Fibroblast of the conjunctiva (primary cell): ENCODE measurements at places on chromosomes 2 and 18.

- DNase-seq, result no peak
Observed at GRCh38 chr2:229096409-229097066, 174.5 kb downstream of the PID1 start.

GRCh38 chr2:169636440-169637097 is 52.4 kb downstream of the PPIG start:
- no peak for DNase-seq

DNA sequence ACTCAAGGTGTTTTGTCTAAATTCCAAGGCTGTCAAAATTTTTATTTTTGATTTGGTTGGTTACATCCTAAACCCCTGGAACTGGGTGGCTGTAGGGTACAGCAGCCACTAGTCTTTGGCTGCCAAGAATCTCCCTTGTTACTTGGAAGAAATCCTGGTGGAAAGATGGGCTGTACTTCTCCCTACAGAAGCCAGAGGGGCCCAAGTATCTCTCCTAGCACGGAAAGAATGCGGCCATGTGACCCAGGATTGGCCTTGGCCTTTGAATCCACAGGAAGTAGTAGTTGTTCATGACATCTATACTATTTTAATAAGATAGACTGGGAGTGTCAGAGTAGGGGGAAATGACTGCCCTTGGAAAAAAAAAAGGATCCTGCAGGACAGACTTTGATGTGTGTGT is 54.4 kb upstream of the MYO3B start:
- no peak for DNase-seq

- no peak for DNase-seq
Observed at GRCh38 chr2:29900971-29901633, 20.3 kb downstream of the ALK start.

DNA sequence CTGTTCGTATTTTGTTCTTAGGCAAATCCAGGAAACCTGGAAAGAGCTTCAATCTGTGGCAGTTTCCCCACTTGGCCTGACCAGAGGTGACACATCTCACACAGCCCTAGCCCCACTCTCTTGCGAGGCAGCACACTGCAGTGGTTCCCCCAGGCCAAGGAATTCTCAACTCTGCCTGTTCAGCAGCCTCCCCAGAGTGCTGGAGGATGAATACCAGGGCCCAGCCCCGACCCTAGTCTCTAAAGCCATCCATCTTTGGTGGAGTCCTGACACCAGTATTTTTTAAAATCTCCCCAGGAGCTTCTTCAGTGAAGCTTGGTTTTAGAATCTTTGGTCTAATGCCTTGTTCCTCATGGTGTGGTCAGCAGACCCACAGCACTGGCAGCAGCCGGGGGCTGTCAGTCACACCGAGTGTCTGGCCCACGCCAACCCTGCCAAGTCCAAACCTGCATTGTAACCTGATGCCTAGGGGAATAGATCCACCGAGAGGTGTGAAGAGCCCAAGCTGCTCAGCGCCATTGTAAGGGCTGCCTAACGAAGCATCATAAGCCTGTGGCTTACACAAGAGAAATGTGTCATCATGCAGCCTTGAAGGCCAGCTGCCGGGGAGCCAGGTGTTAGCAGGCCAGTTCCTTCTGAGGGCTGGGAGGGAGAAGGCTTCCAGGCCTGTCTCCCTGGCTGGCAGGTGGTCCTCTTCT is 428.7 kb upstream of the ID2 start:
- DNase-seq, result no peak

- no peak for DNase-seq
Observed at GRCh38 chr18:75307530-75307929, 96.9 kb downstream of the TSHZ1 start.

DNA sequence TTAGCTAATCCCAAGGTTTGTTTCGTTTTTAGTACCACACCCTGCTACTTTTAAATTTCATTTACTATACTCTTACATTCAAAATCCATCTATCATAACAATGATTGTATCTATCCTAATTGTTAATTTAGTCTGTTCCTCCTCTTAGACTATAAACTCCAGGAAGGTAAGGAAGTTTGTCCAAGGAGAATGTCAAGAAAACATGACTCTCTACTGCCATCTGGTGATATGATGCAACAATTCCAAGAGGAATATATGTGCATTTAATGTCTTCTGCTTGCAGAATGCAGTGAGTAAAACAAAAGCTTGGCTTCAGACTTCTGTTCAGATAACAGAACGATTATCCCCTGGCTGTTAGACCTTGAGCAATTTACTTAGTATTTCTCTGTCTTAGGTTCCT is 1267.1 kb downstream of the LRP1B start:
- peak; percentile 62 for DNase-seq

- no peak for DNase-seq
Observed at GRCh38 chr2:211487733-211488132, 931.3 kb downstream of the CPS1 start.

GRCh38 chr2:68411397-68412126 is 46.5 kb downstream of the PLEK start:
- DNase-seq, result no peak

DNA sequence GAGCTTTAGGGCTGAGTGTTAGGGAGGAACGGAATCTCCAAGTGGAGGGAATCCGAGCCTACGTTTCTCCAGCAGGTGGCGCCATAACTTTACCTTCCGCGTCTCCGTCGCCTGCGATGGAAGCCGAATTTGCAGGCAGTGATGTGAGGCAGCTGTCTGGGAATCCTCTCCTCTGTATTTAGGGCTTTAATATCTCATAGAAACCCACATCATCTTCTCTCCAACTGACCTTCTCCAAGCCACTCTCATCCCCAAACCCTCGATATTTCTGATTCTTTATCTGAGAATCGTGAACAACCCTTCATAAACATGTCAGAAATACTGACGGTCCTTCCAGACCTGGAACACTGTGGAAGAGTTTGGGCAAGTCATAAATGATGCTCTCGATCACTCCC is 27.5 kb downstream of the SIX2 start:
- peak; percentile 44 for DNase-seq

DNA sequence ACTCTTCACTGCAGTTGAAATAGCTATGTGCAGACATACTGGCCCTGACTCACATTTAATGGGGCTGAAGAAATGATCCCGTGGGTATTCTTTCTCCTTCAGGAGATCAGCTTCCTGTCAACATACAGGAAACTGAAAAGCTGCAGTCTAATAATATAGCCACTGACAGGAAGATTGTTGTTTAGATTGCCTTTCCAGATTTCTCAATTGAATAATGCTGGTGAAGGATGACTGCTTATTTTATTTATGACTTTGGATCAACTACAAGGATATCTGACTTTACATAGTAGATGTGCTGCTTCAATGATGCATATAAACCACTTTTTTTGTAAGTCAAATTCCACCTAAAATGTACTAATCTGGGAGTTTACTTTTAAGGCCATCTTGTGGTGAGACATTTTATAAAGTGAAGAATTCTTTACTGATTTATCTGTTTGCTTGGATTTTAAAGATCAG is 93.4 kb upstream of the MAP4K3 start:
- DNase-seq, result no peak

GRCh38 chr2:141522048-141522447 is 608.8 kb downstream of the LRP1B start:
- DNase-seq, result no peak

DNA sequence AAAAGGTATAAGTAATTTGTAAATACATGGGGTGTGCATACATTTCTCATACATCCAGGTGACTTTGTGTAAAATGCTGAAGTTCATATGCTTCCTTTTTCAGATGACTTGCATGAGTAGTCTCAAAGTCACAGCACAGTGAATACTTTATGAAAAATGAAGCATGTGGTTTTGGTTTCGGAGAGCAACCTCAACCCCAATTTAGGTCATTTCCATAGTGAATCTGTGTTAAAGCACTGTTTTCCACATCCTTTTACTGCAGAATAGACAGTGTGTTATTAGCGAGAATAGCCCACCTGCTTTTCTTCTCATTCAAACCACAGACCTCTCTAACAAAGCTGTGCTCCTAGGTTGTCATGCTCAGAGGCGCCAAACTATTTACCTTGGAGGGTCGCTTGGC is 204.4 kb upstream of the RASGRP3 start:
- no peak for DNase-seq

- no peak for DNase-seq
Observed at GRCh38 chr2:209162129-209162528, 261.7 kb upstream of the MAP2 start.

GRCh38 chr2:64990876-64991275 is 1.7 kb downstream of the SLC1A4 start:
- no peak for DNase-seq

- no peak for DNase-seq
Observed at GRCh38 chr2:49403637-49404036, 249.3 kb upstream of the FSHR start.

- DNase-seq, result no peak
Observed at GRCh38 chr2:60499651-60500265, 53.7 kb downstream of the BCL11A start.

GRCh38 chr2:26330114-26330549 is 15.8 kb upstream of the SELENOI start:
- DNase-seq, result peak; percentile 66

DNA sequence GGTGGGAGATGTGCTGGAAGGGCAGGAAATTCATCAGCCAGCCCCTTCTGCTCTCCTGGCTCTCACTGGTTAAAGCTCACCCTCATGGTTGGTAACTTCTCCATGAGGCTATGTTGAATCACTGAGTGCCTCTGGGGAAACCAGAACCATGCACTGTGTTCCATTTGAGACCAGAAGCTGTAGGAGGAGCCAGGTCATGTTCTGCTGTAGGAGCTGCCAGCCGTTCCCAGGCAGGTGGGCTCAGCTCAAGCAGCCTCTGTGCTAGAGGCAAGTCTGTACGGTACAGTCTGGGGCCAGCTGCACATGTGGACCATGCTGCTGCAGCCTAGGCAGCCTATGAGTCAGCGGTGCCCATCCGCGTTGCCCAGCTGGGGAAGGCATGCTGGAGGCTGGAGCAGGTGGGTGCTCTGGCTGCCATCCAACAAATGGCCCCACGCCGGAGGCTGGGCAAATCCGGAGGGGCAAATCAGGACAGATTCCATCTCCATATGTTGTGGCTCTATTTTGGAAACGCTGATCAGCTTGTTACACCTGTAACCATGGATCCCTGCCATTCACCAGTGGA is 22.0 kb upstream of the KCNF1 start:
- no peak for DNase-seq

DNA sequence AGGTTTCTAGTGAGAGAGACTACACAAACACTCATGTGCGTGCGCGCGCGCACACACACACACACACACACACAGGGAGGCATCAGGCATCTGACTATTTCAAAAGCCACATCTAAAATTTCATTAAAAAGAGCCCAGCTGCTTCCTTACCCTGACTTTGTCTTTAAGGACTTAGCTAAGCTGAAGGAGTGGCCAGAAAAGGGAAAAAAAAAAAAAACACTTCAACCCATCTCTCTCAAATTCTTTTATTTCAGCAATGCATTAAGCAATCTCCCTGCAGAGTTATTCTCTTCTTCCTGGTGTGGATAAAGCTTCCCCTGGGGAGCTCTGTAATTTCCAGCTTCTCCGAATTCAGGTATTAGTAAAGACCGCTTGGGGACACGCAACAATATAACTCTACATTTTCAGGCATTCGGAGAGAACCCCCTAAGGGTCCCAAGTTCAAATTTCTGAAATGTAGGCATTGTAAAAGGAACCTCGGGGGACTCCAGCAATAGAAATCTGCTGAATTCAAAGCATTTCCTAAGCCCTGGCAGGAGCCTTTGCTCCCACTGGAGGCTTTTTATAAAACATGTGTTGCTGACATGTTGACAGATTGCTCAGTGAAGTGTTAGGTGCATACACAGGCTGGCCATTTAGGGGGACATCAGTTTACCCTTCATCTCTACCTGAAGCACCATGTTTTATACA is 67.0 kb downstream of the ZNF521 start:
- peak; percentile 79 for DNase-seq

DNA sequence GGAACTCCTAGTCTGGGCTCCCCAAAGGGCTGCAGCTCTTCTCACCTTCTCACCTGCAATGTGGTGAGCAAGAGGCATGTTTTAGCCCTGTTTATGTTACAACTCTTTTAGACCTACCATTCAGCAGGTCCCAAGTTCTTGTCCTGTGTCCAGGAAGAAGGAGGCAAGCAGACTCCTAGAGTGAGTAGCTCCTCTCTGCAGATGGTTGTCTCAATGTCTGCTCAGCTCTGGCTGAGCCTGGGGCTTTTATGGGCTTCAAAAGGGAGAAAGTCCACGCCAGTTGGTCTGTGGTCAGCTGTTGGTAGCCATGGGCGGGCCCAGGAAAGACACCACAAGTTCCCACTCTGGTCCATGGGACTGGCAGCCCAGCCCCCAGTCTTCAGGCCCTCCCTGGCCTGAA is 148.1 kb upstream of the HS6ST1 start:
- no peak for DNase-seq

DNA sequence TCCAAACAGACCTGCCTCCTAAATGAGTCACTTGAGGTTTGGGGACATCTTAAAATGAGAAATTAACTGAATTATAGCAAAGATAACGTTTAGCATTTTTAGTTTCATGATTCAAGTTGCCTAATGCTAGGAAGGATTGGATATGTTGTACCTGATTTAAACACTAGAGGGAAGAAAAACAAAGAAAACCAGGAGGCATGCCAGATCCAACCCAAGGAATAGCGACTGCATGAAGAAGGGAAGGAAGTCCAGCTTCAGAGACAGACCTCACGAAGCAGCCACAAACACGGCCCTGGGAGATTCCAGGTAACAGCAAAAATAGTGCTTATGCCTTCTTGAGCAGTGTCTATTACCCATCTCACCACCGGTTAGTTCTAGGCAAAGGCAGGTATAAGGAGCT is 499.9 kb upstream of the SPHKAP start:
- DNase-seq, result peak; percentile 38

GRCh38 chr2:229622495-229623355 is 91.6 kb downstream of the DNER start:
- DNase-seq, result no peak

GRCh38 chr2:133972786-133973185 is 281.1 kb upstream of the MGAT5 start:
- peak; percentile 5 for DNase-seq

DNA sequence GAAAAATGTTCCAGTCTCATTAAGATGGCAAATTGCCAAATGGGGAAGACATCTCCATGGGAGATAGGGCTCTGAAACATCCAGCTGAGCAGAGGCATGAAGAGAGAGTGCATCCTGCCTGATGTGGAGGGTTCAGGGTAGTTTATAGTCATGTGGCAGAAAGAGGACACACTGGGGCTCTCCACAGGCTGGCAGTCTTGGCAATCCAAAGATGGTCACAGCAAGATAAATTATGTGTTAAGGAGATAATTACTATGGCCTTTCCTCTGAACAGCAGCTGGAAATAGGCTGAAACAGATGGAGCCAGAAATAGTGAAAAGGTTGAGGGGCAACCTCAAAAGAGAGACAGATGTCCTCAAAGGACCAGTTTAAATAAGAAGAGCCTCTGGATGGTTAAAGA is 97.2 kb downstream of the DCC start:
- no peak for DNase-seq
